Islet precursor cell (in vitro differentiated cells): ENCODE measurements at places on chromosomes 7 and 10.
A peak's percentile ranks its signal among the peaks of the same experiment; 100 is the strongest.

DNA sequence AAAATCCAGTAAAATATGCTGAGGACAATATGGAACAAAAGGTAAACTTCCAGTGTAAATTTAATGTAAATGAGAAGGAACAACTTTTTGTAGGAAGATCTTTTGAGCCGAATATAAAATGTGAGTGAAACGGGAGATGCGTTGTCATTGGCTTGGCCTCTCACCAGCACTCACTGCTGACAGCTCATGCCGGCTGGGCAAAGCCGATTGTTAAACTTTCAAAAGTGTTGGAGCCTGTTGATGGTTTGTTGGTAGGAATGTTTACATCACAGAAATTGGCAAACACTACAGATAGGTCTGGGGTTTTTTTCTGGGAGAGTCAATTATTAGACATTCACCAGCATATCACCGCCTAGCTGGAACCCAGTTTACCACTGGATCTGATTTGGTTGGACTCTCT lies 6.1 kb downstream of the PSTK start:
- DNase-seq = no peak

DNA sequence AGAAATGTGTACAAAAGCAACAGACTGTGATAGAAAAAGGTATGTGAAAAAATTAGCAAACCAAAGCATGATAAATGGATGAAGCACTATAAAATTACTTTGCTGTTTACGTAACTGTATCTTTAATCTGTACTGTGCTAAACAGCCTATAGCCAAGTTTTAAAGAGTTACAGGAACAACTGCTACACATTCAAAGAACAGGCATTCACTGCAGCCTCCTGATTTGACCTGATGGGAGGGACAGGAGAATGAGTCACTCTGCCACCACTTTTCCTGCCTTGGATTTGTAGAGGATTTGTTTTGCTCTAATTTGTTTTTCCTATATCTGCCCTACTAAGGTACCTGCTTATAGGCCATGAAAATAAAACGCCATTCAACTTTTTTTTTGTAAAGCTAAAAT lies 116.1 kb downstream of the FANK1 start:
- DNase-seq = no peak

- no peak for DNase-seq
These were observed 47.9 kb downstream of the VWA2 start for GRCh38 chr10:114286921-114287320.

DNA sequence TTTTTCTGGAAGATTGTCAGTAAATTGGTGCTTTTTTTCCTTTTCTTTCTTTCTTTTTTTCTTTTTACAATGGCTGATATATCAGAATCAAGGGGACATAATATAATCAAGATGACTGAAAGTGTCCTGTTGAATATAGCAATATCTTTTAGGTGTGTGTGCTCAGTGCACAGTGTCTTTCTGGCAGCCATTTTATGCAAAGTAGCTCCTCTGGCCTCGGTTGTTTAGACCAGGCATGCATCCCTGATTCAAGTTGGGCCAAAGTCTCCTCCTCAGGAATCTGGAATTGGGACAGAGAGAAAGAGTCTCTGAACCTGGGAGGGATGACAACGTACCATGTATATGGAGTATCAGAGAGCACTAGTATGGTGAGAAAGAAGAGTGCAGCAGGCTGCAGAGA lies 49.0 kb upstream of the MTPN start:
- no peak for DNase-seq

DNA sequence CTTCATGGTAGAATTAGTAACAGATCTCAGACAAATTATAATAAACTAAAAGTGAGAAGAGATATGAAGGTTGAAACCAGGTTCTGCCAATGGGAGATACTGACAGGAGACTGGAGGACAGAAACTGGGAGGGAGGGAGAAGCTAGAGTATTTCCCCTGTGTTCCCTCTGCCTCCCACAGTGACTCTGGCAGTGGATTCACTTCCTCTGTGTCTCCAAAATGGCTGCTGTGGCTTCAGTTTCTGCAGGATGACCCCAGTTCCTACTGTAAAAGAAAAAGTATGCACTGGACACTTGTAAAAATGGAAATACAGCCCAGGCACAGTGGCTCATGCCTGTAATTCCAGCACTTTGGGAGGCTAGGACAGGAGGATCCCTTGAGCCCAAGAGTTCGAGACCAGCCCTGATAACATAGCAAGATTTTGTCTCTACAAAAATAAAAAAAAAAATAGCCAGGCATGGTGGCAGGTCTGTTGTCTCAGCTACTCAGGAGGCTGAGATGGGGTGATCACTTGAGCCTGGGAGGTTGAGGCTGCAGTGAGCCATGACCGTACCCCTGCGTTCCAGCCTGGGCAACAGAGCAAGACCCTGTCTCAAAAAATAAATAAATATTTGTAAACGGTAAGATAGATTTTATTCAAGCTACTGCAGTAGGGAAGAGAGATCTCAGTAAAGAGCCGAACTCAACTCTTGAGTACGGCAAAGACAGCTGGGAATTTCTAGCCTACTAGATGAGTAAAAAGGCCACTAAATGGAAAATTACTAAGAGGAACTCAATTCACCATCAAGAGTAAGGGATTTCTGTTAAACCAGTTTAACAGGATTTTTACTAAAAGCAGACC lies 156.6 kb upstream of the TRIM24 start:
- no peak for DNase-seq

- no peak for DNase-seq
These were observed 91.1 kb downstream of the CXCL12 start for GRCh38 chr10:44293842-44294241.

DNA sequence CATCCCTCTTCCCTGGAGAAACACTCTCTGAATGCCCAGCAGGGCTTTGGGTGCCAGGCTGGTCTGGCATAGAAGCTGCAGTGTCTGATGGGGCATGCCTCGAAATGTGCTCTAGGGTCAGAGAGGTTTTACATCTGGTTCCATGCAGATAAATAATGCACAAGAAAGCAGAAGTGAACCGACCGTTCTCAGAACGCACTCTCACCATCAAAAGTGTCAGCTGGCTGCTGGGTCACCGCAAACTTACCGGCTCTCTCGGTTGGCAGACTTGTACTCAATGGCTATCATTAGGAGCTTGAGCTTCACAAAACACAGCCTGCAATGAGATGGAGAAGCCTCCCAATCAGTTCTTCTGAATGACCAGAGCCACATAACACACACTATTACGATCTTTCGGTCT lies 610.0 kb downstream of the KCNMA1 start:
- no peak for DNase-seq

DNA sequence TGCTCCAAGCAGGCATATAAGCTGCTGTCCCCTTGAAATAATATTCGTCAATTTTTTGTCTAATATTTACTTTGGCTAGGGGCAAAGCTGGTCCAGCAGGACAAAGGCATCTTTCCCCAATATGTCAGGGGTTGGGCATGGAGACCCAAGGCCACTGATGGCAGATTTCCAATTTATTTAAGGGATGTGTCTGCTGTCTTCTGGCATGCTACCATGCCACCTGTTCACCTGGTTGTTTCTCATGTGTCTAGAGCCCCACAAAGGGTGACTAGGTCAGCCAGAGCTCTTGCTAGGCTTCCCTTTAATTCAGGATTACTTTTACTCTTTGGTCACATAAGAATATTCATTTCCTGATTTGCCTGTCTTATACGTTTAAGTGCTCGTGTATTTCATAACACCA lies 22.1 kb upstream of the SYPL1 start:
- DNase-seq = no peak

- no peak for DNase-seq
These were observed 17.7 kb upstream of the ASB4 start for GRCh38 chr7:95467912-95468607.

GRCh38 chr7:20188567-20188966 lies 28.6 kb downstream of the MACC1 start:
- DNase-seq = no peak

DNA sequence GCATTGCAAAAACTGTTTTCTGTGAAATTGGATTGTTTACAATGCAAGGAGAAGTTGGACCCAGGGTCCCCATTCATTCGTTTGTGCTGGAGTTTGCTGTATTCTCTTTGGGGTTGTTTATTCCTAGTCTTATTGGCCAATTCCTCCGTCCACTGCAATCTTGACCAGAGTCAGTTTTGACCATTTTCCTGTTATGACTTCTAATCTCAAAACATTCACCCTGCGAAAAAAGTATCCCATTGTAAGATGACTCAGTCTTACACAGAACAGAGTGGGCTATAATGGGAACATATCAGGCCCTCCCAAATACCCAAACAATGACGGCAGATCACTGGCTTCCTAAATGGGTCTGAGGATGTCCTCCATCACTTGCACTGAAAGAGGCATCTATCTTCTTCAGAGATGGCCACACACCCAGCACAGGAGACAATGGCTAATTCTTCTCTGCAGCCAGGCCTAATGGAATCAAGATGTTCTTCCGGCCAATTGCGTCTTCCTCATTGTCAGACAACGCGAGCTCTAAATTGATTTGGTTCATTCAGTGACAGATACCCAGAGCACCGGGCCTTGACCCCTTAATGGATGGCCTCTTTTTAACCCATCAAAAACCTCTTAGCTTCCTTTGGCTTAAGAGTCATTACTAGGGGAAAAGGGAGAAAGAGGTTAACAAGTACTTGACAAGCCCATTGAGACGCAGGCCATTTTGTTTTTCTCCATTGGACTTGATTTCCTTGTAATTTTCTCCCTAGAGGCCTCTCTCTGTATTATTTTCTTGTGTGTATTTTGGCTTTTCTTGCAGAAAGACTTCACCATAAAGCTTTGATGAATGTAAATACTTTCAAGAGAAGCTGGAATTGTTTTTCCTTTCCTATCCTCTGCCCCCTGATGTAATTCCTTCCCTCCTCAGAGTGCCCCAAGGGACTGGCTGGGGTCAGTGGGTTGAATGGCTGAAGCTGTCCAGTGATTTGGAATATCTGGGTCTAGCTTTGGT lies 129.6 kb downstream of the PRPF18 start:
- peak; percentile 88 for DNase-seq

DNA sequence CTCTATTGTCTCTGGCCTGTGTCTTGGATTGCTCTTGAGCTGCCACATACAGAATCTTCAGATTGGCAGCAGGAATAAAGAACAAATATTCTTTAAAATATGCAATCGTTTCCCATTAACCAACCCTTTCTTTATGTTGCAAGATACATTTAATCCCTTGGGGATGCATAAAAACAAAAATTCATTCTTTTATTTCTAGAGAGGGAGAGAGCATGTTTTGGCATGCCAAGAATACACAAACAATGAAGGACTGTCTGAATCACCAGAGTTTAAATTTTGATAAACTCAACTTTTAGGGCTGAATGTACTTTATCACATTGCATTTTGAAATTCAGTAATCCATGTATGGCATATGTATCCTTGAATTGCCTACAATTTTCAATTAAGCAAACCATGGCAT lies 154.3 kb upstream of the SEMA3D start:
- DNase-seq = no peak

- DNase-seq = no peak
These were observed 47.5 kb downstream of the WIPF3 start for GRCh38 chr7:29853789-29854188.

GRCh38 chr10:123759041-123759440 lies 92.9 kb downstream of the GPR26 start:
- no peak for DNase-seq

- DNase-seq = no peak
These were observed 239.6 kb downstream of the DNAJB6 start for GRCh38 chr7:157576415-157576814.

DNA sequence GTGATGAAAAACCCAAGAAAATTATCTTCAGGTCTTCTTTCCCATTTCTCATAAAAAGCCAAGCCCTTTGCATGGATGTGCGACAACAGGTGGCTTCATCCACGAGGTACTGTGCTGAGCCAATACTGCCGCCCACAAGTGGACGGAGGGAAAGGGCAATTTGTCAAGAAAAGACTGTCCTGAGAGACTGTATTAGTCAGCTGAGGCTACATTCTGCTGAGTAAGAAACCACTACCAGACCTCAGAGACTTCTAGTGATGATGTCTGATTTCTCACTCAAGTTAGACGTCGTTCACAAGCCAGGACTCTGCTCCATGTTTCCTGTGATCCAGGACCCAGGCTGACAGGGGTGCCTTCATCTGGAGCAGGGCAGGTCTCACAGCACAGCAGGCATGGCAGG lies 171.5 kb upstream of the CDCA7L start:
- DNase-seq = peak; percentile 45

DNA sequence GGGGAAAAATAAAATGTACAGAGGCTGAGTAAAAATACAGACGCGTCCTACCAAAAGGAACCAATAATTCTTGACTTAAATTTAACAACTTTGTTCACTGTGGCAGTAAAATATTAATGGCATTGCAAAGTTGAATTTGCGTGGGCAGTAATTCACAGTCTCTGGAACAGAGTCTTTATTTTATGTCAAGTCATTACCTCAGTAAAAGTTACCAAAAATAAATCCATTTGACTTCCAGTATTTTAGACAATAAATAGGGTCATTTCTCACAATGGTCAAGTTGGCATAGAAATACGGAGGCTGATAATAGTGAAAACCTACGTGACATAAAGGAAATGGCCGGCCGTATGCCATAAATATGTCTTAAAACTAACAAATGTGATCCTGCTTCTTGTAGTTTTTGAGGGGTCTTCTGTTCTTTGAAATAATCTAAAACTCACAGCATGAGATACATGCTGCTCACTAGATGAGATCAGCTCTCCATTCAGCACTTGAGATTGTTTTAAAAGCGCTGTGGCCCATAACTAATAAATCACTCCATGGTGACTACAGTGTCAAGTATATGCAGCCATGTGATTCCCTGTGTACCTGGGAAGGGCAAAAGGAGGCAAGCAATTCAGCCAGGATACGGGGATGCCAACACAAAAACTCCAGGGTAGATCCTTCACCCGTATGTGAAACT lies 75.3 kb downstream of the DOCK4 start:
- no peak for DNase-seq

- DNase-seq = peak; percentile 86
These were observed 272.2 kb downstream of the TCF7L2 start for GRCh38 chr10:113222207-113222606.

- DNase-seq = no peak
These were observed 36.0 kb downstream of the PRTFDC1 start for GRCh38 chr10:24916365-24916764.

DNA sequence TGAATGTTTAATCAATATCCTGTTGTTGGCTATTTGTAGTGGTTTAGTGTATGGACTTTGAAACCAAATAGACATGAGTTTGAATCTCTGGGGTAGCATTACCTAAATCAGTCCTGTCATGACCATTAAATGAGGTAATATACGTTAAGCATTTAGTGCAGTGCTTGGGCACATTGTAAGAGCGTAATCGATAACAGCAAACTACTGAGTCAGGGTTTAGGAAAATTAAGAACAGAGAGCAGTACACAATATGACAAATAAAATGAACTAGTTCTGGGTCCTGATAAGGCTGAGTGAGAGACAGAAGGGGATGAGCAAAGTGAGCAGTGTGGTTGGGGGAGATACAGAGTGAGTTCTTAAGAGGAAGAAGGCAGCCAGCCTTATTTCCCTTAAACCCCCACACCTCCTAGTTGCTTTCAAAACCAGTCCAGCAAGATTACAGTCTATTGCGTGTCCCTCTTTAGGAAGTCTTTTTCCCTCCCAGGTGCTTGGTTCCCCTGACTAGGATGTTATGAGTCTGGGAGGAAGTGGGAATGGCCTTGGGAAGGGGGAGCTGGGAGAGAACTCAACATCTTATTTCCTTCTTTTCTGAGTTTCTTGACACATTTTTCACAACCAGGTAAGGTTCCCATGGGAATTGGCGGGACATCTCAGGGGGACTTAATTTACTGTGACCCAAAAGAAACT lies 171.0 kb downstream of the SND1 start:
- peak; percentile 84 for DNase-seq

- peak; percentile 84 for DNase-seq
These were observed 115.2 kb downstream of the SORBS1 start for GRCh38 chr10:95445837-95446486.
